Left renal pelvis (tissue), 4 donors: ENCODE measurements at places on chromosomes 5 and 9. TPM values are rescaled to one million over a fixed set of nuclear protein-coding genes. Genes with fewer than 3 reads are reported as not detected.

DNA sequence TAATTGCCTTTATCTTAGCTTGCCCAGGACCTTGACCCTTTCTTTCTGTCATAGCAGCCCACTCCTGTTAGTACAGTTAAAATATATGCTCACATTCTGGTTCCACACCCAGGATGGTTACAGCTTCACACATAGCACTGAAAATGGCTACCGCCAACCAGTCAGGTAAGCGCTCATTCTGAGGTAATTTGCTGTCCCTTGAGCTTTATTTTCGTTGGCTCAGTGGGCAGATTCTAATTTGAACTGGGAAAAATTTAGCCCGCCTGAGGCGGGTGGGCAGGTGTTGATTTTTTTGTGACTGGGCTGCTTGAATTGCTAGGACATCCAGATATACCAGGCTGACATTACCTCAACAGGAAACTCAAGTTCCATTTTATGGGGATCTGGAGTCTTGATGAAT is 137.5 kb downstream of the KCTD16 start:
- no peak for DNase-seq

DNA sequence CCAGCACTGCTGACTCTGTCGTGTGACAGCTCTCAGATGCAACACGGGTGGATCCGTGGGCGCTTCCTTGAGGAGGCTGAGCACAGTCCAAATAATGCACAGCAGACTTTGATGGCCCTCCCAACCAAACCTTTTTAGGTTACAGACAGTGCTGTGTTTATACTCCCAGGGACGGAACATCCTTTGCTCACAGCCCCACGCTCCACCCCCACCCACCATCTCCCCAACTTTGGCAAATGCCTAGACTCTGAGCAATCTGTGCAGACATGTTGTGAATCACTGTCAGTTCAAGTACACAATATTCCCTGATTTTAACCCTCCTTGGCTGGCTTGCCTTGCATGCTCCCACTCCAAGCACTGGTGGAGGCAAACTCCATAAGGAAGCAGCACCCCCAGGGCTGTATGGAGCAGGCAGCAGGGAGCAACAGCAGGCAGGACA is 324.6 kb downstream of the MLLT3 start:
- no peak for DNase-seq

- DNase-seq = peak; percentile 23
Observed at GRCh38 chr5:73591102-73591695, 25.7 kb downstream of the UTP15 start.

- no peak for DNase-seq
Observed at GRCh38 chr9:33112094-33112493, 35.6 kb upstream of the SMU1 start.

The ADAMTS16 gene
- polyA plus RNA-seq = 43.5 TPM

DNA sequence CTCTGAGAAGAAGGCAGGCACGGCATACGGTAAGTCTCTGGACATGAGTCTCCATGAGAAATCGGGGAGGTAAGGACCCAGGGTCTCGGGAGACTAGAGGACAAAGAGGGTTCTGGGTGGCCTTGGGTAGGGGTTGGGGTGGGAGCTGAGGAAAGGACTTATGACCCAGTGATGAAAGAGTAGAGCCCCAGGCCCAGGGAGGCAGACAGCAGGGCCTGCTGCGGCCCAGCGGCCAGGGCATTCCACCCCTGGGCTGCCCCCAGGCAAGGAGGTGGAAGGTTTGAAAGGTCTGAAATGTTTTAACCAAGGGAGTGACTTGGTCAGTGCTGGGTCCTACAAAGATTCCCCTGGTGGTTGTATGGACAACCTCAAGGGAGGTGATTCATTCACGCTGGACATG is 89.1 kb downstream of the CRB2 start:
- no peak for DNase-seq

DNA sequence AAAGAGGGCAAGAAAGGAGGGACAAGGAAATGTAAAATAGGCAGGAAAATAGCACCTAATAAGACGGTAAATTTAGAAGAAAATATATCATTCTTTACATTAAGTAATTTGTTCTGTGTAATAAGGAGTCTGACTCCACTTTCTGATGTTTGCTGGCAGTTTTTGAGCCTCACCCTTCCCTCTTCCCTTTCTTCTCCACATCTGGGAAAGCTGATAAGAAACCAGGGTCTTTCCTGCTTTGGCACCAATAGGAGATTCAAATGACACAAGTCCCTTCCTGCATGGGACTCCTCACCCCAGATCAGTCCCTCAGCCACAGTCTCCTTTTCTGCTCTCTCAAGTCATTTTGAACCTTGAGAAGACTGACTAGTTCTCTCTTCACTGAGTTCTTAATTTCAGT is 31.2 kb upstream of the LECT2 start:
- no peak for DNase-seq

The FGD3 gene
- polyA plus RNA-seq = 8.2 TPM
